Activated gamma-delta T cell (primary cell): ENCODE measurements at places on chromosomes 16 and 17.

- peak; percentile 25 for DNase-seq
Observed at GRCh38 chr16:57646388-57647039, 18.1 kb downstream of the ADGRG1 start.

- DNase-seq, result no peak
Observed at GRCh38 chr17:58172369-58173071, 5.7 kb downstream of the OR4D2 start.

DNA sequence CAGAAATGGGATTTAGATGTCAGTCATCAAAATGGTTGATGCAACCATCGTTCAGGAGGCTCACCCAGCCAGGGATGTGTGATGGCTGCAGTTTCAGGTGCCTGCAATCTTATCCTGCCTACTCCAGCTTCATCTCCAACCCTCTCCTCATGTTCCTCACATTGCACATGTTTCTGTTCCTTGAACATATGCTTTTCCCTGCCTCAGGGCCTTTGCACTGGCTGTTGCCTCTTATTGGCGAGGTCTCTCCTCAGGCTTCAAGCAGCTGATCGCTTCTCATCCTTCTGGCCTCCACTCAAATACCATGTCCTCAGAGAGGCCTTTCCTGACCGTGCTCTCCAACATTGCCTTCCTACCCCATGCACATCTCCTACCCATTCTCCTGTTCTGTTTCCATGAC lies 24.6 kb downstream of the ARSG start:
- DNase-seq, result no peak

DNA sequence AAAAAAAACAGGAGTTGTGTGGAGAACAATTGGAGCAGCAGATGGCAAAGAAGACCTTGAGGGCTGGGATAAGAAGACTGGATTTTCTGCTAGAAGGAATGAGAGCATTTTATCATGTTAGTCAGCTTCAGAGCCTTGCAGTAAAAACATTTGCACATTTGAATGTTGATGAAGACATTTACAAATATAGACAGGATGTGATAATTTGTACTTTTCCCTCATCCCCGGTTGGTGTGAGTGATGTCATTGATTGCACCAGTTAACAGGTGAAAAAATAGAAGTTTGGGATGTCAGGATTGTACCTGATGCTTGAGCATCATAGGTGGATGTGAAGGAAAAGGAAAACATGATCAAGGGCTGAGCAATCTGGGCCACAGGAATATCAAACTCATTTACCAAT lies 22.6 kb upstream of the MAPK3 start:
- DNase-seq, result no peak

DNA sequence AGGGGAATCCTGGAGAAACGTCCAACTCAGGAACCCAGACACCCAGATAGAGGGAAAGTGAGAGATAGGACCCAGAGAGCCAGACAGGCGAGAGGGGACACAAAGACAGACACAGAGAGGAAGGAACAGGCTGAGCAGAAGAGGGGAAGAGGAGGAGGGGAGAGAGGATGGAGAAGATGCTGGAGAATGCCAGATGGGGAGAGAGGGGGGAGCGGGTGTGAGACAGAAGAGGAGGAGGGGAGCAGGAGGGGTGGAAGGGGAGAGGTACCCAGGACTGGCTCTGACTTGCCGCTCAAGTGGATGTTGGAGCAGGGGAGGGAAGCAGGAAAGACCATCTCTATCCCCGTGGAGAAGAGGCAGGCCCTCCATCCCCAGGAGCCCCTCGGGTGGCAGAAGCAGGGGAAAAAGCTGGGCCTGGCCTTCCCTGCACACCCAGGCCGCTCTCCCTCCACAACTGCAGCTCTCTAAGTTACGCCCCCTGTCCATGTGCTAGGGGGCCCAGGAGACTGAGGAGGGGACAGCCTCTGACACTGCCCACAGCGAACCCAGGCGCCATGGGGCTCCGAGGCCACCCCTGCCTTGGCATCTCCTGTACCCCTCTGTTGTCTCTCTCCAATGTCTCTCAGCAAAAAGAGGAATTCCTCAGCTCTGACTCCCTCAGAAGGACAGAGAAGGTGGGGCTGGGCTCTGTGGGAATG lies 4.8 kb downstream of the PPP1R9B start:
- no peak for DNase-seq

GRCh38 chr16:51876934-51877333 lies 670.0 kb downstream of the TOX3 start:
- no peak for DNase-seq
